RKO (cell line): ENCODE measurements at places on chromosomes 11 and 22.

GRCh38 chr22:28773461-28773867 lies 969 bp downstream of the CCDC117 start:
- DNase-seq, result peak; percentile 56

DNA sequence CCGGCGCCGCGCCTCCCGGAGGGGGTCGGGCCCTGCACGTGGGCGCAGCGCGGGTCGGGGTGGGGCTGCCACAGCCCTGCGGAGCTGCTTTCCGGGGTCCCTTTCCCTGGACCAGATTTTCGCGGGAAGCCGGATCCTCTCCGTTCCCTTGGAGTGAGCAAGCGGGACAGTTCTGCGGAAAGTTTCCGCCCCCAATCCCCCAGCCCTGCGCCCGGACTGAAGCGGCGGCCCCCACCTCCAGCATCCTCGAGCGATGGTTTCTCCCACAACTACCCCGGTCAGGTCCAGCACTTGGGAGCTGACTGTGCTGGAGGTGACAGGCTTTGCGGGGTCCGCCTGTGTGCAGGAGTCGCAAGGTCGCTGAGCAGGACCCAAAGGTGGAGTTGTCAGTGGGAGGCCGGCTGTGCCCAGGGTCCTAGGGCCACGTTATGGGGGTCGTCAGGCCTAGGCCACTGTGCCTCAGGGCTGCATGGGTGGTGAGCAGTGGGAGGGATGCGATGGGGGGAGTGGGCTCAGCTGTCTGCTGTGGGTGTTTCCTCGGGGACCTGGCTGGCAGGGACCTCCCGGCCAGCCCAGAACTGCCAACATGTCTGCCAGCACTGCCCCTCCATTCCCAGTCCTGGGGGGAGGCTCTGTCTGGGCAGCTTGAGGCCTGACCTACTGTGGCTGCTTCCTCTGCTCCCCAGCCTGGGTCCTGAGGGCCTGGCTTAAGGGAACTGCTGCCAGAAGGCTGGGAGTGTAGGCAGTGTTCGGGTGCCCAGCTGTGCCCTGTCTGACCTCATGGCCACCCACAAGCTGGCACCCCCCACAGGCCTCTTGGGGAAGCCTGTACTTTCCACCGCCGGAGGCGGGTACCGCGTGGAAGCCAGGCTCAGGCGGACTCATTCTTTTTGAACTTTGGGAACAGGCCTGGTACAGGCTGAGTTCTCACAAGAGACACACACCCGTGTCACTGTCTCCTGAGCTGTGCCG lies 726 bp downstream of the ST3GAL4 start:
- peak; percentile 62 for DNase-seq

DNA sequence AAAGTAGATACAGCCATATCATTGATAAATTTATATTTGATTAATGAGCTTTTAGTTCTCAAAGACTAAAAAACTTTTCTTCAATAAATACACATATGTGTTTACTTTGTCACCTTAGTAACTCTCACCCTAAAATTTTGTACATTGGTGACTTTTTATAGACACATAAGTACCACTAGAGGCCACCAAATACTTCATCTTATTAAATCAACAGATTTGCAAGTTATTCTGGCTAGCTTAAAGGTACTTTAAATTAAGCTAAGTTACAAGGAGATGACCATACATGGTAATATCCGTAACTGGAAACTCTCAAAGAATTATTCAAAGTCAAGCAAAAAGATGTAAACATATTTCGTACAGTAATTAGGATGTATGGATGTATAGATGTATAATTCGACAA lies 112.2 kb downstream of the SBF2 start:
- DNase-seq, result peak; percentile 70

DNA sequence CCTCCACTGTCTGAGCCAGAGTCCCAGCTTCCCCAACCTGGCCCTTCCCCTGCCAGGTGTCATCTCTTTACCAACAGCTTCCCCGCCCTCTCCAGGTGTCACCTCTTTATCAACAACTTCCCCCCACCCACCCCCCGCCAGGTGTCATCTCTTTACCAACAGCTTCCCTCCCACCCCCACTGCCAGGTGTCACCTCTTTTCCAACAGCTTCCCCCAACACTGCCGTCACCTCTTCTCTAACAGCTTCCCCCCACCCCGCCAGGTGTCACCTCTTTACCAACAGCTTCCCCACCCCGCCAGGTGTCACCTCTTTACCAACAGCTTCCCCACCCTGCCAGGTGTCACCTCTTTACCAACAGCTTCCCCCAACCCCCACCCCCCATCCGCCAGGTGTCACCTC lies 29.8 kb upstream of the TTLL12 start:
- DNase-seq, result no peak

GRCh38 chr22:29517215-29517908 lies 36.2 kb downstream of the THOC5 start:
- no peak for DNase-seq

DNA sequence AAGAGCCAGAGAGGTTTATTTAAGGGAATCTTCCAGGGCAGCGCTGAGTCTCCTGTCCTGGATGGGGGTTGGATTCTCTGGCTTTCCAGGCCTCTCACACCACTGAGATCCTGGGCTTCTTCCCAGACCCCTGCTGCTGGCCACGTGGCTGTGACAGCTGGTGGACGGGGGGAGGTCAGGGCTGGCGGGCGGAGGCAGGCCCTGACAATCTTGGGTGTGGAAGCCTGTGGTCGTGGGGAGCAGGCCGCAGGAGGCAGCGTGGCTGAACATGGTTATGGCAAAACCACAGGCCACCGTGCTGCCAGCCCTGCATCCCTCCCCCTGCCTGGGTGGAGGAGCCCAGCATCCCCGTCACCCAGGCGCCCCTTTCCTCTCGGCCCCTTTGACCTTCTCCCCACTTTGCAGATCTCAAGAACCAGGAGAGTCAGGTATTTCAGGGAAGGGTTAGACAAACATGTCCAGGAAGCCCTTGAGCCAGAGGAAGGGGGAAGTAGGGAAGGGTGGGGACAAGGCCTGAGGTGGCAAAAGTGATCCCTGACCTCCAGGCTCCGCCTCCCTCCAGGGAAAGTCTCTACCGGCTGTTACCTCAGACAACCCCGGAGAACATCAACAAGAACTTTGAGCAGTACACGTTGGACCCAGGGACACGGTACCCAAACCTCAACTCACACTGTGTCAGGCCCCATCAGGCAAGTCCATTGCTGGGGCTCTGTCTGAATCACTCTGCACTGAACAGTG lies 111.8 kb downstream of the MICAL2 start:
- DNase-seq, result no peak

DNA sequence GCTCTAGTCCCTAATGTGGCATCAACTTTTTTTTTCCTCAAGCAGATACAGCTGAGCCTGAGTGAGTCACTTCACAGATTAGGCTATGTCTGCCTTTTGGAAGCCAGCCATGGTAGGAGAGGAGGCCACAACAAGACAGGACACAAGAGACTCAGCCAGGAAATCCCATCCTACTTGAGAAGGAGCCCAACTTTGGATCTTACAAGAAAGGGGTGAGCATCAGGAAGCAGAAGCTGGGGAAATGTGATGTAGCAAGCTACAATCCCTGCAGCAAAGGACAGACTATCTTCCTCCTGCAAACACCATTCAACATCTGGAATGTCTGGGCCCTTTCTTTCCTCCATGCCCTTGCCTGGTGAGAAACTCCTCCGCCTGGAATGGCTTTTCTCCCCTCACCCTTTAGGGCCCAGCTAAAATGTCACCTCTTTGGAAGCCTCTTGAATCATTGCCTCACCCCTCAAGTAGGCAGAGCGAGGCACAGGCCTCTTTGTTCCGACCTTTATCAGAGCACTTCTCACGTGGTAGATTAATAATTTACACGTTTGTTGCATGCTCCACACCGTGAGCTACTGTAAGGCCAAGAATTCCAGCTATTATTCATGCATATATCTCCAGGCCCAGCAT lies 156.4 kb upstream of the PITPNB start:
- DNase-seq, result peak; percentile 38
